ENCODE measurements at places on chromosomes 13 and 19.

DNA sequence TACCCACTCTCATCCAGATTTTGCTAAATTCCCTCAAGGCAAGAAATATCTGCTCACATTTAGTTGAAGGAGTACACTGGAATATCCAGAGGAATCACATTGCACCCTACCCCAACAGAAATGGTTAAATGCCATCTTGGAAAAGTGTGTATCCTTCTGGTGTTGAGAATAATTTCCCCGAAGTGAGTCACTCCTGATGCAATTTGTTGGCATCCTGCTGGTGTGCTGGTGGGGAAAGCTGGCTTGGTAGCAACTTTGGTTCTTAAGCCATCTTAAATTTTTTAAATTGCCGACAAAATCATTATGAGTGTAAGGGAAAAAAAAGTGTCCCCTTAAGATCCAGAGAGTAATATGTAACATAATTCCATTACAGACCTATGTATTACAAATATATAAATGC lies 337.3 kb upstream of the DACH1 start:
- DNase-seq: no peak

DNA sequence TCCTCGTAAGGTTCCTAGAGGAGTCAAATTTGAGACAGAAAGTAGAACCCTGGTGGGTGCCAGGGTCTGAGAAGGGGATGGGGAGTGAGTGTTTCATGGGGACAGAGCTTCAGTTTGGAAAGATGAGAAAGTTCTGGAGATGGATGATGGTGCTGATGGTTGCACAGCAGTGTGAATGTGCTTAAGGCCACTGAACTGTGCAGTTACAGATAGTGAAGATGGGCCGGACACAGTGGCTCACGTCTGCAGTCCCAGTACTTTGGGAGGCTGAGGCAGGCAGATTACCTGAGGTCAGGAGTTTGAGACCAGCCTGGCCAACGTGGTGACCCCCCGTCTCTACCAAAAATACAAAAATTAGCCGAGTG lies 917 bp downstream of the SPC24 start:
- DNase-seq: no peak

DNA sequence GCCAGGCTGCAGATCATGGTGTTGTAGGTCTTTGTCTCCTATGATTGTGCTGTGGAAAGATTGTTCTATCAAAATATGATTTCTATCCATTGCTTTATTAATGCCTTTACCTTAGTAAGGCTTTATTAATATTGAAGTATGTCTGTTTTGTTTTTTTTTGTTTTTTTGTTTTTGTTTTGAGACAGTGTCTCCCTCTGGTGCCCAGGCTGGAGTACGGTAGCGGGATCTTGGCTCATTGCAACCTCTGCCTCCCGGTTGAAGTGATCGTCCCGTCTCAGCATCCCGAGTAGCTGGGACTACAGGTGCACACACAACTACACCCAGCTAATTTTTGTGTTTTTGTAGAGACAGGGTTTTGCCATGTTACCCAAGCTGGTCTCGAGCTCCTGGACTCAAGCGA lies 7.7 kb downstream of the IRGC start:
- DNase-seq: no peak

DNA sequence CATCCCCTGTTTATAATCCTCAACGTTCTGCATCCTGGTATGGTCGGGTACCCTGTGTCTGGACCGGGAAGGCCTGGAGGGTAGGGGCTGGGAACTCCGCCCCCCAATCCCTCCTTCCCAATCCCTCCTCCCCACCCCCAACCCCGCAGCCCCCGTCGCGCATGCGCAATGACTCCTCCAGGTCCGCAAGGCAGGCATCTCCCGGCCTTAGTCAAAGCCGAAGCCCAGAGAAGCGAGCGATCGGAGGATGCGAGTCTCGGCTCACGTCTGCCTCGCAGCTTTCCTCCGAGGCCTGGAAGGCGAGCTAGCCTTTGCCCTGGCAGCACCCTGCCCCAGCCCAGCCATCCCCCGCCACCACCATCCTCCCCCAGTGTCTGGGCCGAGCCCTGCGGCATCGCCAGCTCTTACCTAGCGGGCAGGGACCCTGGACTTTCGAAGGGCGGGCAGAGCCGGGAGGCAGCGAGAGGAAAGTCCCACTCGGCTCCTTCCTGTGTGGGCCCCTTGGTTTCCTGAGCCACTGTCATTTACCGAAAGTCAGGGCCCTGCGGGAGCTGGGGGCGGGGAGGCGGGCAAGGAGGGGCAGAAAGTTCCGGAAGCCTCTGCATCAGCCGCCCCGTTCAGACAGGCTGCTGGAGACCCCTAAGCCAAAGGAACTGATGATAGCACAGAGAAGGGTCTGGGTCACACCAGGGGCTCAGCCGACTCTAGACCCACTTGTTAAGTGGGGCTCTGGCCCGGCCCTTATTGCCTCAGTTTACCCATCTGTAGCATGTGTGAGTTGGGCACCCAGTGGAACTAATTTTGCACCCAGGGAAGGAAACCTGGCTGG lies at the start of gene JAK3:
Gene JAK3 (minus strand): TSS at position 445 of the 829 bp plus-strand sequence. CDS start 3,565 bp downstream, outside the sequence.
- DNase-seq: peak; percentile 86

GRCh38 chr13:102400675-102401145 lies 1.1 kb downstream of the FGF14 start:
- DNase-seq: no peak

DNA sequence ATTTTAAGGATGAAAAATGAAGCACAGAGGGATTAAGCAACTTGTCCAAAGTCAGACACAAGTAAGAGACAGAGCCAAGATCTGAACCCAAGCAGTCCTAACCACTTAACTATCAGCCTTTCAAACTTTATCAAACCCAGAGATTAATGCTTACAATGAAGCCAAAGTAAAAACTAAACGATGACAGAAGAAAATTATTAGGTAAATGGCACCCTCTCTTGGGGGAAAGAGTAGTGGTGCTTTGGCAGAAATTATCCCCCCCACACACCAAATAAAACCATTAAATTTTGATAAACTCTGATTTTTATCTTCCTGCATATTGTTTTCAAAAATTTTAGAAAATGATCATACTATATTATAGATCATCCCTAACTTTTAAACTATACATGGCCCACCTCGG lies 329.2 kb downstream of the SLC7A1 start:
- DNase-seq: no peak

GRCh38 chr19:3691372-3691716 lies 8.9 kb downstream of the PIP5K1C start:
- DNase-seq: no peak

Measured in activated naive CD8-positive, alpha-beta T cell treated with anti-CD3 and anti-CD28 coated beads, Interleukin-2, amount 10 ng/mL, durations not matched to agents 7 days and 5 days (primary cell).